ENCODE measurements at places on chromosomes 7 and 10.

DNA sequence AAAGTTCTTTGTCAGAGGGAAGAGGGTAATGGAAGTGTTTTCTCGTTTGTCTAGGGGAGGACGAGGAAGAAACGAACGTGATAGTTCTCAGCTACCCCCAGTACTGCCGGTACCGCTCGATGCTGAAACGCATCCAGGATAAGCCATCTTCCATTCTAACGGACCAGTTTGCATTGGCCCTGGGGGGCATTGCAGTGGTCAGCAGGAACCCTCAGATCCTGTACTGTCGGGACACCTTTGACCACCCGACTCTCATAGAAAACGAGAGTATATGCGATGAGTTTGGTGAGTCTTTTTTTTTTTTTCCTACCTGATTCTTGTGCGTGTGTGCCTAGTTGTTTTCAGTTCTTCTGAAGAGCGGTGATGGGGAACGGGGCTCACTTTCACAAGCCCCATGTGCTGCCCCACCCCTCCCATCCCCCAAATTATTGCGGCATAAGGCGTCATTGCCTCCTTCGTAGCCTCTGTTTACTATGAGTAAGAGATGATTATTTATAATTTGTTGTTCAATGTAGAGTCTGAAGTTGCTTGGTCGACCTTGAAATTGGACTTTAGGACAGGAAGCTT is 98.6 kb downstream of the ARID5B start:
- no peak for DNase-seq

GRCh38 chr10:77253556-77254064 is 384.0 kb downstream of the KCNMA1 start:
- no peak for DNase-seq

- DNase-seq: no peak
Measured at GRCh38 chr7:149823631-149824199, 14.5 kb upstream of the ZNF862 start.

DNA sequence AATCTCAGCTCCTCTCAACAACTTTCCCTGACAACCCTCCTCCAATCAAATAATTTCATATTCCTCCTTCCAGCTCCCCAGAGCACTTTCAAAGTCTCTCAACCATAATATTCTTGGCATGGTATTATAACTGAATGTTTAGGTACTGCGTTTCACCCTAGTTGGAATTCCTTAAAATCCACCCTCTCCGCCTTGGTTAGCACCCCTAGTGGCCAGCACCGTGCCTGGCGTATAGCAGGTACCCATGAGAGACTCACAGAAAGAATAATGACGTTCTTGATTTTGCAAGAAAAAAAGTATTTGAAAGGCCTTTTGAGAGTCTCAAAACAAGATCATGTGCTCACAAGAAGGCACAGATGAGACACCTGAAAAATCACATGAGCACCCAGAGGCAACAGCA is 50.9 kb downstream of the GLI3 start:
- no peak for DNase-seq

- no peak for DNase-seq
Measured at GRCh38 chr7:84529480-84530205, 335.1 kb upstream of the SEMA3A start.

- no peak for DNase-seq
Measured at GRCh38 chr7:110373416-110373815, 717.5 kb upstream of the LRRN3 start.

DNA sequence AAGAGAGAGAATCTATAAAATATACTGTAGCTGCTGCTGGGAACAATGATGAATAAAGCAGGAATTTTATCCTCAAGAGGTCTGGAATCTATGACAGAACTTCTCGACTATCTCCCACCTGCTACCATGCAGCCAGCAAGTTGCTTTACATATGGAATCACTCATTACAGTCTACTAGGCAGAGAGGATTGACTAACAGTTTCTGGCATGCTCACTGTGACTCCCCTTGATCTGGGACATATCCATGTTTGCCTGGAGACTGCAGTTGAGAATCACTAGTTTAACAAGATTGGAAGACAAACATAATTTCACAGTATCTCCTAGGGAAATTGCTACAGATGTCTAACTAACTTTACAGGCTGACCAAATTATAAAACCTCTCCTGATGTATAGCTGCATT is 13.3 kb downstream of the GPR37 start:
- DNase-seq: no peak

DNA sequence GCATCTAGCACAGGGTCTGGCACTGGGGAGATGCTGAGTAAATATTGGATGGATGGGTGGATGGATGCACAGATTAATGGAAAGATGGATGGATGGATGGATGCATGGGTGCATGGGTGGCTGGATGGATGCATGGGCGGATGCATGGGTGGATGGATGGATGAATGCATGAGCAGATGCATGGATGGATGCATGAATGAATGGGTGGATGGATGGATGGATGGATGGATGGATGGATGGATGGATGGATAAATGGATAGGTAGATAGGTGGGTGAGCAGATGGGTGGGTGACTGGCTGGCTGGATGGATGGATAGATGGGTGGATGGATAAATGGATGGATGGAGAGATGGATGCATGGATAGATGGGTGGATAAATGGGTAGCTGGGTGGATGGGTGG is 5.7 kb downstream of the PAX4 start:
- DNase-seq: no peak

GRCh38 chr7:80309971-80310549 is 175.4 kb downstream of the GNAI1 start:
- DNase-seq: no peak

DNA sequence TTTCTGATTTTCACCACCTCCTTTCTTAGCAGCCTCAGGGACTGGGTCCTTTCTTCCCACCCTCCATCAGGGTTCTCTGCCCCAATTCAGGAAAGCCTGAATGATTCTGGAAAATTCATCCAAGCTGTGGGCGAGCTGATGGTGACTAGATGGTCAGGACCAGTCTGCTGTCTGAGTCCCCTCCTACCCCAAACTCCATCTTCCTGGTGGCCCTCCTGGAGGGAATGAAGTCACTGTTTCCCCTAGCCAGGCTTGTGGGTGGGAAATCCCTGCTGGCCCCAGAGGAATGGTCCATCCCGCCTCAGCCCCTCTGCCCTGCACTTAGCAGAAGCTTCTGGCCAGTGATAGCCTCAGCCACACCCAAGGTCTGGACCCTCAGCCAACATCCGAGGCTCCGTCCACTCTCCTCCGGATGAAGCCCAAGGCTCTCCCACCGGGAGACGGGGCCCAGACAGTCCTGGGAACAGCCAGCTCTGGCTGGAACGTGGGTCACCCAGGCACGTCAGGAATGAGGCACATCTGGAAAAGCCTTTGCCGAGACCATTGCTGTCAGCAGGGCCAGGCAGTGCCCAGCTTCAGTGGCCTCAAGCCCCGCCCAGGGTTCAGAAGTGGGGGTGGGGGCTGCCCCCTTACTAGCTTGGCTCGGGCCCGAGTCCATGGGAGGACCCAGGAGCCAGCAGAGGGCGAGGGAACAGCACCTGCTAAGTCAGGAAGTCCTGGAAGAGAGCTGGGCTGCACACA is 4.0 kb upstream of the AQP1 start:
- no peak for DNase-seq

DNA sequence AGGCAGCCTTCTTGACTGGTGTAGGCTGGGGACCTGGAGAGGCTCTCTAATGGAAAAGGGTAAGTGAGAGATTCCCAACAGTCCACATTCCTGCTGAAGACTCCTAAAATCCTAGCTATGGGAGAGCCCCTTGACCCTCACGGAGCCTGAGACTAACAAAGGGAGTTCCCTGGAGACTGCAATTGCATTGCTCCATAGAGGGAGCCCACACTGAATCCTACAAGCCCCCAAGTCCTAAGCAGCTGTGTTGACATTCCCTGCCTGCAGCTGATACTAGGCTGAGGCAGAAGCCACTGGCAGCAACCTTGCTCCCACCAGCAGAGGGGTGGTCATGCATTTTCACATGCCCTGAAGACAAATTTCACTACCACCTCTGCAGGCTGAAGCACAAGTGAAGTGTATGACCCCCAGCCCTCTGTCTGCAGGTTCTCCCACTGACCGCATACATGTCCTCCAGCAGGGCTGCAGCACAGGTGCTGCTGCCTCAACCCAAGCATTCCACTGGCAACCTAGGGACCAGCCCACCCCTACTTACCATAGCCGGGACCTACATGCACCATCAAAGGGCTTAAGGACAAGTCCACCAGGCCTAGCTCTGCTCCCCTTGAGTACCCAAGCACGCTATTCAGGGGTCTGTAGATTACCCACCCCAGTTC is 130.3 kb upstream of the SLC13A1 start:
- DNase-seq: no peak

- no peak for DNase-seq
Measured at GRCh38 chr10:23094786-23095403, 484 bp upstream of the MSRB2 start.

DNA sequence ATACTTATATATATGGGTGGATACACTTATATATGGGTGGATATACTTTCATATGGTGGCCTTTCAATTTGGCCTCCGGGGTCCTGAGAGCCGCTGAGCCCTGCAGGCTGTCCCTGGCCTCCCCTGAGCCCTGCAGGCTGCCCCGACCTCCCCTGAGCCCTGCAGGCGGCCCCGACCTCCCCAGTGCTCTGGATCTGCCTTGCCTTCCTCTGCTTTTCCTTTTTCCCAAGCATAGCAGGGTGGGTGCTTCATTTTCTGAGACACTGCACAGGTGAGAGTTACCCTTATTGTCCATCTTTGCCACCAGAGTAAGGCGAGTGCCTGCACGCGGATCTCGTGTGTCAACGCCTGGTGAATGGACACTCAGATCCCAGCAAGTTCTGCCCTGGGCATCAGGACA is 106.6 kb downstream of the VIPR2 start:
- DNase-seq: no peak

- DNase-seq: no peak
Measured at GRCh38 chr10:94571528-94571927, 25.9 kb downstream of the HELLS start.

DNA sequence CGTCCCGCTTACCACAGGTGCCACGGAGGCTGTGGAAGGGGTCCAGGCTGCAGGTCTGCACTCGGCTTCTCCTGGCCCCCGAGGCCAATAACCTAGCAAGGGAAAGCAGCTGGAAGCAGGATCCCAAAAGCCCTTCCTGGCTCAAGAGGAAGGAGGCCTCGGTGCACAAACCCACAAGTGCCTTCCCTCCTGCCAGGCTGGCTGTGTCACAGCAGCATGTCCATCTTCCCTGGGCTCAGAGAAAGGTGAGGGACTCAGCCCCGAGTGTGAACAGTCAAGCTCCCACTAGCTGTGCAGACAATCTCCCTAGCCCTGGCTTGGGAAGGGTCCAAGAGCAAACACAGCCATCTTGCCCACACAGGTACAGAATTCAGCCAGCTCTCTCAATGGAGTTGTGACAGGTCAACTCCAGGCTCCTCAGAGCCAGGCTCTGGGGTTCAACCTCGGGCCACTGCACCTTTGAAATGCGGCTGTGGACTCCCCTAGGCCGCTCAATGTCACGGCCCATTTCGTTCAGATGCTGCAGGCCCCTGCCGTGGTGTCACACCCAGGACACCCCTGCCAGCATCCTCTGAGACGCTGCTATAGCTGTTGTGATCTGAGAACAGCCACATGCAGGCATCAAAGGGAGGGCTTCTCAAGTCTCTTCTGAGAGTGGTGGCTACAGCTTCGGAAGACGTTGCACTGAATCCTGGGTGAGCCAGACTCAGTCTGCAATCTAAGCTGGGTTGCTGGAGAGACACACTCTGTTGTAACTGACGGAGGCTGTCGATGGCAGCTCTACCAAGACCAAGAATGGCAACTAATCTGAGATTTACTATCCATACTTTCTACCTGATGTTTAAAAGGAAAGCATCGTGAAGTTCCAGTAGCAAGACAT is 137.9 kb downstream of the DIP2C start:
- no peak for DNase-seq

DNA sequence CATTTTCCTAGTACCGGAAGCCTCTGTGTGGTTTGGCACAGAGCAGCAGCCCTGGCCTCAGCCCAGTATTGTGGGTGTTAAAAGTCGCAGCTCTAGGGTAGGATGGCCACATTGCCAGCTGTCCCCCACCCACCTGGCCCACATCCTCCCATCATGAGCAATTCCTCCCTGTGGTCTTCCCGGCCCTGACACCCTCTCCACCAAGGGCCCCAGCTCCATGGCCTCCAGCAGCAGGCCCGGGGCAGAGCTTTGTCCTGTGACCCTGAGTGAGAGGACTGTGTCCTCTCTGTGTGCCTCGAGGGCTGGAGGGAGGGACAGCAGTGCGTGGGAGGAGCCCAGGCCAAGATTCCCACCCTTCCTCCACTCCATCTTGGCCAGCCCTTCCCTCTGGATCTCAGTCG is 93.7 kb downstream of the MYL10 start:
- no peak for DNase-seq

- DNase-seq: no peak
Measured at GRCh38 chr10:132404911-132405462, 8.0 kb downstream of the PWWP2B start.

GRCh38 chr7:98993024-98993897 is 114.9 kb downstream of the TRRAP start:
- no peak for DNase-seq

DNA sequence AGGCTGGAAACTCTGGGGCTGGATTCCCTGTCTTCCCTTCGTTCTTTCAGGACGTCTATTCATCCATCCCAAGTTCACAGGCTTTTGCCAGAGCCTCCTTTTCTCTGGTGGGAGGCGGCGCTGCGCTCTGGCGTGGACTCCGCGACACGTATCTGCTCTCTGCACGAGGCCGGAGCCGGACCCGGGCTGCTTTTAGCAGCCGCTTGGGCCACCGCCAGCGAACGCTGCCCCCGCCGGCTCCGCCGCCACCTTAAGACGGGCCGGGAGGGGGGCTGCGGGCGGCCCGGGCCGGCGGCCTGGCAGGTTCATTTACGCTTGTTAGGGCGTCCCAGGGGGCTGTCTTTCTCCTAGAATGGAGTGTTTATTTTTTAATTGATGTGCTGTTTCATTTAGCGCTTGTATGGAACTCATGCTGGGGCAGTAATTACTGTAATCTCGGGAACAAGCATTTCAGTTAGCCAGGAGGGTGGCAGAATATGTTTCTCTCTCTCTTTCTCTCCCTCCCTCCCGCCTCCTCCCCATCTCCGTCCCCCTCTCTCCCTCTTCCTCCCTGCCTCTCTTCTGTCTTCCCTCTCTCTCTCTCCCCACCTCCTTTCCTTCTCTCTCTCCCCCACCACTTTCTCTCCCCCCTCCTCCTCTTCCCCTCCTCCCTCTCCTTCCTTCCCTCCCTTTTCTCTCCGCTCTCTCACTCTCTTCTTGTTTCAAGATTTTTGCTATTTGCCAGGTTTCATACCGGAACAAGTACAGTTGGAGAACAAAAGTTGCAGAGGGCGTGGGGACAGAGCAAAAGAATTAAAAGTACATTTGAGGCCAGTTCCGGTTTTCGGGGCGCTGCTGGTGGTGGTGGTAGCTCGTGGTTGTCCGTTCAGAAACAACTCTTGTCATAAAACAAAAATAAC is 1.3 kb upstream of the FZD8 start:
- DNase-seq: no peak

DNA sequence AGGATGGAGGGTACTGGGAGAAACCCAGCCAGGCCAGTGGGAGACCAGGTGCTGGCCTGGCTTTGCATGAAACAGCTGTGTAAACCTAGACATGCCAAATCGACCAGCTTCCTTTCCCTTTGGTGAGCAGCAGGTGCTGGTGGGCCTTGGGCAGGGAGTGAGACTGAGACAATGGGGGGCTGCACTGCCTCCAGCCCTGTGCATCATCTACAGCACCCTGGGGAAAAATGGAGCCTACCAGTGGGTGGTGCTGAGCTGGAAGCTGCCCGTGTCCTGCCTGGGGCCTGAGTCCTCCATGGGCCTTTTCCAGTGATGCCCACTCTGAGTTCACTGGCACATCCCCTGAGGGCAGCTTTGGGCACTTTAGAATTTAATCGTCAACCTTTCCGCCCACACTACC is 19.2 kb upstream of the DDC start:
- no peak for DNase-seq

Data from stimulated activated CD4-positive, alpha-beta T cell treated with anti-CD3 and anti-CD28 coated beads, Interleukin-15, amount 100 ng/mL, for 1 hour (primary cell).